ENCODE measurements at places on chromosomes 16 and 17. TPM values are rescaled to one million over a fixed set of nuclear protein-coding genes. Genes with fewer than 3 reads are reported as not detected.

The CES5A gene
- total RNA-seq: not detected

The NOMO2 gene
- total RNA-seq: 92.5 TPM

The ABCA8 gene
- total RNA-seq: 36.2 TPM

The ALOX15 gene
- total RNA-seq: not detected

The ZG16B gene
- total RNA-seq: 1.4 TPM

The KRT28 gene
- not detected for total RNA-seq

The ZNF597 gene
- total RNA-seq: 2.9 TPM

The NRN1L gene
- total RNA-seq: not detected

The CPPED1 gene
- total RNA-seq: 31.2 TPM

The MYL4 gene
- total RNA-seq: 0.72 TPM

The TEKT5 gene
- total RNA-seq: 0.29 TPM

The NPIPA8 gene
- not detected for total RNA-seq

GRCh38 chr17:28041844-28042656 lies 427 bp upstream of the NLK start:
- H3K27ac ChIP-seq: peak overlapping the region; percentile 71
- DNase-seq: peak; percentile 36
- no peaks in the 10 kb centered on the region for H3K27me3 ChIP-seq
- H3K36me3 ChIP-seq: no peaks in the 10 kb centered on the region
- H3K4me1 ChIP-seq: peaks cover 39% of the 10 kb centered on the region
- H3K4me3 ChIP-seq: peak overlapping the region; percentile 81

DNA sequence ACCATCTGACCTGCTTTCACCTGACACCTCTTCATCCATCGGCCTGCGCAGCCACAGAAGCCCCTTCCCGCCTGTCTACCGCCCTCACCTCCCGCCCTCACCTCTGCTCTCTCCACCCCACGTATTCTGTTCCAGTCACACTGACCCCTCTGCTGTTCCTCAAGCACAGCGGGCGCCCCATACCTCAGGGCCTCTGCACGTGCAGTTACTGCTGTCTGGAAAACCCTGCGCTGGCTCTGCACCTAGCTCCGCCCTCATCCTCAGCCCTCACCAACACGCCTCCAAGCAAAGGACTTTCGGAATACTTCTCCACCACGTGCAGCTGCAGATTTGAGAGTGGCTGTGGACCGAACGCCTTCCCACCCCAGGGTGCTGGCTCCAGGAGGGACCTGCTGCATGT lies 24.6 kb upstream of the PABPN1L start:
- no peak for DNase-seq
- H3K27me3 ChIP-seq: no peaks in the 10 kb centered on the region
- H3K4me1 ChIP-seq: no peaks in the 10 kb centered on the region
- no peak overlapping the region for H3K4me3 ChIP-seq
- no peak overlapping the region for H3K27ac ChIP-seq
- H3K36me3 ChIP-seq: no peaks in the 10 kb centered on the region

GRCh38 chr17:38353086-38353604 lies 1.5 kb downstream of the SOCS7 start:
- no peak for DNase-seq
- H3K27ac ChIP-seq: peak overlapping the region; percentile 59
- no peaks in the 10 kb centered on the region for H3K36me3 ChIP-seq
- peaks cover 20% of the 10 kb centered on the region for H3K4me1 ChIP-seq
- H3K4me3 ChIP-seq: peak overlapping the region; percentile 79
- no peaks in the 10 kb centered on the region for H3K27me3 ChIP-seq

DNA sequence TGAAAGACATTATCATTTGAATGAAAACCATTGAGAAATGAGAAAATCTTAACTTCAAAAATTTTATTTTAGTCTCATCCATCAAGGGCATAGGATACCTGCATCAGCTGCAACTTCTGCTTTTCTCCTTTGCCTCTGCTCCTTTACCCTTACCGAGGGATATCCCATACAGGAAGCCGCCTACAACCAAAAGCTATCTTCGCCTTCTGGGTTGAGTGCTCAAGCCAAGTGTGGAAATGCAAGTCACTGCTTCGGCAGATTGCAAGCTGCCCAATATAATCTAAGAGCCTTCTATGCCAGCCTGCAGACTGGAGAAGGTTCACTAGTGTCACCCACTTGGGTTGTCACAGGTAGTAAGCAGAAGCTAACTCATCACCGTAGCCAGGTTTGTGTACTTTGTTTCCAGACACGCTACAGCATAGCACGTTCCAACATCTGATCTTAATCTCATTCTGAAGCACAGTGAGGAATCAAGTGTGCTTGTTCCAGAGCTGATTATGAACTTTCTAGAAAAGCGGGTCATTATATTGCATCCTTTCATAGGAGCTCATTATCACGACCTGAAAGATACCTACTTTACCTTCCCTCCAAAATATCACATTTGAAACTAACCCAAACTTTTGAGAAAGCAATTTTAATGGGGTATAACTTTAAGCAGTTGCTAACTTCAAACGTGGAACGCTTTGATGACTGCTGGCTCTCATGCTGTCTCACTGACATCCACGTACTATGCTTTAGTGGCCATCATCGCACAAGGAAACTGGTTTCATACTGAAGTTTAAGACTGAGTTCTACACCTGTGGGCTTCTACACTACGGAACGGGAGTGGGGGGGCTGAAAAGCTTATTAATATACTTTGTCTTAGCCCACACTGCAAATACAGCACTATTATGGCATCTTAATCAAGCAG lies 8.0 kb upstream of the UNK start:
- H3K27me3 ChIP-seq: no peaks in the 10 kb centered on the region
- peak overlapping the region; percentile 88 for H3K4me3 ChIP-seq
- peaks cover 26% of the 10 kb centered on the region for H3K36me3 ChIP-seq
- peaks cover 16% of the 10 kb centered on the region for H3K4me1 ChIP-seq
- DNase-seq: peak; percentile 86

GRCh38 chr17:60798576-60798975 lies 120.9 kb downstream of the BCAS3 start:
- no peaks in the 10 kb centered on the region for H3K27me3 ChIP-seq
- no peaks in the 10 kb centered on the region for H3K4me1 ChIP-seq
- H3K27ac ChIP-seq: no peak overlapping the region
- DNase-seq: no peak
- H3K36me3 ChIP-seq: no peaks in the 10 kb centered on the region

DNA sequence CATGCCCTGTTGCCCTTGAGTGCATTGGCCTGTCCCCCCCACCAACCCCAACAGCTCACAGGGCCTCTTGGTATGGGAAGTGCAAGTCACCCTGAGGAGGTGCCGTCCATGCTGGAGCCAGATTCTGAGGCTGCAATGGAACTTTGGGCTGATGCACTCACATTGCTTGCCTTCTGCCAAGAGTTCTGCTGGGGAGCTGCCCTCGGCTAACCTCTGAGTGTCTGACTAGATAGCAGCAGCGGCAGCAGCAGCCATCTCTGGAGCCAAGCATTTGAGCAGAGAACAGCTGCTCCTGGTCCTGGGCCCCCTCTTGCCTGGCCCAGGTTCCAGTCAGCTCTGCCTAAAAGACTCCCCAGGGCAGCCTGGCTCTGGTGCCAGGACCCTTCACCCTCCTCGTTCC lies 61.5 kb downstream of the GNAO1 start:
- H3K4me1 ChIP-seq: no peaks in the 10 kb centered on the region
- peaks cover 8% of the 10 kb centered on the region for H3K27me3 ChIP-seq
- no peaks in the 10 kb centered on the region for H3K36me3 ChIP-seq
- no peak for DNase-seq
- H3K27ac ChIP-seq: no peak overlapping the region

- no peaks in the 10 kb centered on the region for H3K36me3 ChIP-seq
- peak; percentile 62 for DNase-seq
Measured at GRCh38 chr16:28932339-28933141, 769 bp downstream of the CD19 start.

- H3K36me3 ChIP-seq: no peaks in the 10 kb centered on the region
- peaks cover 13% of the 10 kb centered on the region for H3K4me1 ChIP-seq
- H3K27ac ChIP-seq: no peak overlapping the region
- peak; percentile 27 for DNase-seq
Measured at GRCh38 chr17:35117984-35118383, 1.7 kb downstream of the RAD51D start.

GRCh38 chr16:31009894-31010584 lies 399 bp downstream of the STX1B start:
- H3K27me3 ChIP-seq: peaks cover 13% of the 10 kb centered on the region
- peaks cover 32% of the 10 kb centered on the region for H3K4me1 ChIP-seq
- H3K27ac ChIP-seq: no peak overlapping the region
- no peaks in the 10 kb centered on the region for H3K36me3 ChIP-seq
- peak overlapping the region; percentile 63 for H3K4me3 ChIP-seq

GRCh38 chr16:46613352-46613751 lies 7.8 kb downstream of the SHCBP1 start:
- H3K4me3 ChIP-seq: no peak overlapping the region
- no peaks in the 10 kb centered on the region for H3K4me1 ChIP-seq
- H3K27ac ChIP-seq: peak overlapping the region; percentile 10
- peaks cover 11% of the 10 kb centered on the region for H3K36me3 ChIP-seq
- no peak for DNase-seq

DNA sequence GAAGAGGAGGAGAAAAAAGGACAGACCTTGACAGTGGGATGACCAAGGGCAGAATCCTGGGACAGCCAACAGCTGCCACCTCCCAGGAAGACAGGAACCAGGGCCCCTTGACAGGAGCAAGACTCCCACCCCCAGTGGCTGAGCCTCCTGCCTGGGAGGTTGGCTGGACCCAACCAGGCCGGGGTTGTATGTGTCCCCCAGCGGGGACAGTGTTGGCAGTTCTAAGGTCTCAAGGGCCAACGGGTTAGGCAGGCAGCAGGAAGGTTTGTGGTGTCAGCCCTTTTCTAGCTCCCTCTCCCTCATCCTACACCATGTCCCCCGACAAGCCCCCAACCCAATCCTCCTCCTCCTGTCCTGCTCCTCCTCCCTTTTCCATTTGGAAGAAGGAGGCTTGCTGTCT lies 126.2 kb downstream of the MRM1 start:
- no peak for DNase-seq
- no peak overlapping the region for H3K4me3 ChIP-seq
- no peaks in the 10 kb centered on the region for H3K36me3 ChIP-seq
- H3K4me1 ChIP-seq: peaks cover under 1% of the 10 kb centered on the region
- peaks cover 23% of the 10 kb centered on the region for H3K27me3 ChIP-seq
- no peak overlapping the region for H3K27ac ChIP-seq

DNA sequence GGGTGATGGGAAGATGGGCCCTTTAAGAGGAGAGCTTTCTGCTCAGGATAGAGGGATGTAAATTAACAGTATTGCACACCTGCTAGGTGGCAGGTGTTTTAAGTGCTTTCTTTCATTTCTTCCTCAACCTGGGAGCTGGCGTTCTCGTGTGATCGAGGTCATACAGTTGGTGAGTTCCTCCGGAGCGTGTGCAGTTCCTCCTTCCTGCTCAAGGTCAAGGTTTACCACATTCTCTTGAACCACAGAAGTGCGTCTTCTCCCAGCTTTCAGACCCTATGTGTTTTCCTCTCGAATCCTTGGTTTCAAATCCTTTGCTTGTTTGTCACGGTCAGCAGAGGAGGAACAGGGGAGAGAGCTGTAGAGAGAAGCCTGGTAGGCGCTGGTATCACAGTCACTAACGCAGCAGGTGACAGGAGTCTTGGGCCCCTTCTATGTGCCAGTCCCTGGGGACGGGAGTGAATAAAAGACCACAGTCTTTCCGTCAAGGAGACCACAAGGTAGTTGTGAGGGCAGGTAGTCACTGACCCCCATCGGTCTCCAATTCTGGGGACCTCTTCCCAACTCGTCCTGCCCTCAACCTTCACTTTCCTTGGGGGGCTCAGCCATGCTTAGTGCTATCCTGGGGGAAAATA lies 791 bp downstream of the DNAI2 start:
- peaks cover 17% of the 10 kb centered on the region for H3K27me3 ChIP-seq
- no peak overlapping the region for H3K4me3 ChIP-seq
- H3K27ac ChIP-seq: no peak overlapping the region
- peaks cover 3% of the 10 kb centered on the region for H3K4me1 ChIP-seq

- H3K4me1 ChIP-seq: peaks cover 3% of the 10 kb centered on the region
- H3K36me3 ChIP-seq: no peaks in the 10 kb centered on the region
- no peak overlapping the region for H3K4me3 ChIP-seq
- no peak overlapping the region for H3K27ac ChIP-seq
- DNase-seq: peak; percentile 88
Measured at GRCh38 chr17:59521465-59522126, 43.8 kb upstream of the DHX40 start.

DNA sequence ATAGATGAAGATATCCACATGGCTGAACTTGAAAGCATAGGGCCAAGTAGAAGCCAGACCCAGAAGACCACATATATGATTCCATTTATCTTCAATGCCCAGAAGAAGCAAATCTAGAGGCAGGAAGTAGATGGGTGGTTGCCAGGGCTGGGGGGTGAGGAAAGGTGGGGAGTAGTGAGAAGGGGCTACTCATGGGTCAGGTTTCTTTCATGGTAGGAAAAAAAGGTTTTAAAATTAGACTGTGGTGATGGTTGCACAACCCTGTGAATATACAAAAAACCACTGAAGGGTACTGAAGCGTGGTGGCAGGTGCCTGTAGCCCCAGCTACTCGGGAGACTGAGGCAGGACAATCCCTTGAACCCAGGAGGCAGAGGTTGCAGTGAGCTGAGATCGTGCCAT lies 5.4 kb downstream of the CD2BP2 start:
- H3K4me3 ChIP-seq: no peak overlapping the region
- H3K36me3 ChIP-seq: peaks cover 30% of the 10 kb centered on the region
- peaks cover 20% of the 10 kb centered on the region for H3K4me1 ChIP-seq
- no peak overlapping the region for H3K27ac ChIP-seq

DNA sequence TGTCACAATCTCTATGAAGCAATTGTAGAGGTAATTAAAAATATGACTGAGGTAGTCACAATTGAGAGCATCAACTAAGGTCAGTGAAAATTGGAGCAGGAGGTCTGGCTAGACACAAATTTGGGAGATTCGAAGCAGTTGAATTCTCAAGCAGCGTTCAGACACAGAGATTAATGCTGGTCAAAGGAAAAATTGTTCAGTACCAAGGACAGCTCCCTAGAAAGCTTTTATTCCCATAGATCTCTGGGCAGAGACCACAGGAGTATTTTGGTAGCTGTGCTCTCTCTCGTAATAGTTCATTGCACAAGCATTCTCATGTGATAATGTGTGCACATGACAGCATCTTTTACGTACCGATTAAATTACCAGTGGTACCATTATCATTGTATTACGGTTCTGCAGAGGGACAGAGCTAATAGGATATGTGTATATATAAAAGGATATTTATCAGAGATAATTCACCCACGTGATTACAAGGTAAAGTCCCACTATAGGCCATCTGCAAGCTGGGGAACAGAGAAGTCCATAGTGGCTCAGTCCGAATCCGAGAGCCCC lies 387.5 kb upstream of the HSBP1 start:
- H3K27me3 ChIP-seq: no peaks in the 10 kb centered on the region
- H3K4me3 ChIP-seq: no peak overlapping the region
- no peak for DNase-seq
- no peak overlapping the region for H3K27ac ChIP-seq
- H3K4me1 ChIP-seq: no peaks in the 10 kb centered on the region

Data from osteoblast (primary cell).